Activated CD8-positive, alpha-beta memory T cell treated with anti-CD3 and anti-CD28 coated beads for 1 hour (primary cell): ENCODE measurements at places on chromosomes 13 and 19.

- DNase-seq = no peak
Observed at GRCh38 chr13:35793823-35794222, 317.3 kb upstream of the MAB21L1 start.

GRCh38 chr19:3110126-3110825 lies 16.1 kb downstream of the GNA11 start:
- no peak for DNase-seq

DNA sequence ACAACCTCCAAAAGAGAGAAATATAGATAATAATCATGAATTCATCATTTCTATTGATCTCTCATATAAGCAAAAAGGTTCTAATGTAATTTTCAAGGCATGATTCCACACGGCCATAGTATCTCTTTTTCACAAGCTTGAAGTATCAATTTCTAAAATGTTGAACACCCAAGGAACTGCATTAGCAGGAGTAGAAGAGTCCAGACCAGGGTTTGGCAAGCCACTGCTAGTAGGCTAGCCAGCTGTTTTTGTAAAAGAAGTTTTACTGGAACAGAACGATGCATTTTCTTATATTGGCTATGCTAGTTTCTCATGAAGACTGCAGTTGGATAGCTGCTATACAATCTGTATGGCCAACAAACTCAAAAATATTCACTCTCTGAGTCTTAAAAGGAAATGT lies 481.5 kb upstream of the MIR17HG start:
- DNase-seq = no peak

DNA sequence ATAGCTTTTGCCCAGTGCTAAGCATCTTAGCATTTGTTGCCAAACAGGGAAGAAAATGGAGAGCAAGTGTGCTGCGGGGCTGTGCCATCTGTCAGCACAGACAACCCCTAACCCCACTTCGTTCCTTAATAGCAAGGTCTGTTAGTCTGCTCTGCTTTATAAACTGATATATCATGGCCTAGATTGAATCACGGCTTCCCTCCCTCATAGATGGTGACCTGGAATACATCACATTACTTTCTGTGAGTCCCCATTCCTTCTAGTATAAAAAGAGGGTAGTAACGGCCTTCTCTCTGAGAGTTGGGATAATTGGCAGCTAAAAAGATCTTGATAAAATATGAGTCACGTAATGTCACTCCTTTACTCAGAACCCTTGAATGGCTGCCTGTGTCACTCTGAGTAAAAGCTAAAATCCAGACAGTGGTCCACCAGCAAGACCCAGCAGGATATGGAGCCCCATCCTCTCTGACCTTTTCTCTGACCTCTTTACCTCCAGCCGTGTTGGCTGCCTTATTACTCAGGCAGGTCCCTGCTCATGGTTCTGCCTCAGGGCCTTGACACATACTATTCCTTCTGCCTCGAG lies 151.7 kb downstream of the DLEU7 start:
- DNase-seq = no peak

DNA sequence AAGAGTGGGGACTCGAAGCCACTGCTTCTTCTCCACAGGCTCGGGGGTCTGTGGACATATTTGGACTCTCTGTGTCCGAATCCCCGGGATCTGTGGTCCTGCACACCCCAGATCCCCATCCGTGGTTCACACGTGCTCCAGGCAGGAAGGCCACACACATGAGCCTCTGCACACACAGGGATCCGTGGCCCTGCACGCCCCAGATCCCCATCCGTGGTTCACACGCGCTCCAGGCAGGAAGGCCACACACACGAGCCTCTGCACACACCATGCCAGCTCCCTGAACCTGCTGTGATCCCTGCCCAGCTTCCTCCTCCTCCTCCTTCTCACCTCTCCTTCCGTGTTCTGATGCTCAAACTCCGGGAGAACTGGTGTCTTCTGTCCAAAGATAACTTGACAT lies 3.1 kb downstream of the TEX29 start:
- no peak for DNase-seq

DNA sequence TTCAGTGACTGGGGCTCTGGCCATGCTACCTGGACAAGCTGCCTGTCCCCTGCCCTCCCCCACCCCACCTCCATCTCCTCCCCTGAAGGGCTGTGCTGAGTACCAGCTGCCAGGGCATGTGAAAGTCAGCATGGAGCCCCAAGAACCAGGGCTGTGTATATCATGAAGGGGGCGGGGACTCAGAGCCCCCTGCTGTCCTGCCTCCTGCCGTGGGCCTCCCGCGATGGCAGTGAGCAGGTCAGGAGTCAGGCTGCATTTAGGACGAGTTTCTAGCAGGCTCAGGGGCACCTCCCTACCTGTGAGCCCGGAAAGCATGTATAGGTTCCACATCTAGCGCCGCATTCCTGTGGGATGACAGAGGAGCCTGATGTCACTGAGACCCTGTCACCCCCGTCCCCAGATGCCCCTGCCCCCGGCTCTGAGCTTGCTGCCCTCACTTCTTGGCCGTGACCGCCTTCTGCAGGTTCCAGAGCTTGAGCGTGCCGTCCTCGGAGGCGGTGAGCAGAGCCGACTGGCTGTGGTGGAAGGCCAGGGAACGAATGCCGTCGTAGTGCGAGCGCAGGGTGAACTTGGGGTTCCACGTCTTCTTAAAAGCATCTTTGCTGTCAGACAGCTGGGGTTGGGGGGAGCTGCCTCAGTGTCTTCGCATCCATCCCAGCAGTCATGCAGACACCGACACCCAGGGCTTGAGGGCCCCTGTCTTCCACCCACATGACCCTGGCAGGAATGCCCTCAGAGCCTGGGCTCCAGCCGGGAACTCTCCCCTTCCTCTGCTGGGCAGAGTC lies 8.3 kb upstream of the PRKD2 start:
- no peak for DNase-seq

- no peak for DNase-seq
Observed at GRCh38 chr13:26952551-26953143, 192.1 kb upstream of the GPR12 start.

DNA sequence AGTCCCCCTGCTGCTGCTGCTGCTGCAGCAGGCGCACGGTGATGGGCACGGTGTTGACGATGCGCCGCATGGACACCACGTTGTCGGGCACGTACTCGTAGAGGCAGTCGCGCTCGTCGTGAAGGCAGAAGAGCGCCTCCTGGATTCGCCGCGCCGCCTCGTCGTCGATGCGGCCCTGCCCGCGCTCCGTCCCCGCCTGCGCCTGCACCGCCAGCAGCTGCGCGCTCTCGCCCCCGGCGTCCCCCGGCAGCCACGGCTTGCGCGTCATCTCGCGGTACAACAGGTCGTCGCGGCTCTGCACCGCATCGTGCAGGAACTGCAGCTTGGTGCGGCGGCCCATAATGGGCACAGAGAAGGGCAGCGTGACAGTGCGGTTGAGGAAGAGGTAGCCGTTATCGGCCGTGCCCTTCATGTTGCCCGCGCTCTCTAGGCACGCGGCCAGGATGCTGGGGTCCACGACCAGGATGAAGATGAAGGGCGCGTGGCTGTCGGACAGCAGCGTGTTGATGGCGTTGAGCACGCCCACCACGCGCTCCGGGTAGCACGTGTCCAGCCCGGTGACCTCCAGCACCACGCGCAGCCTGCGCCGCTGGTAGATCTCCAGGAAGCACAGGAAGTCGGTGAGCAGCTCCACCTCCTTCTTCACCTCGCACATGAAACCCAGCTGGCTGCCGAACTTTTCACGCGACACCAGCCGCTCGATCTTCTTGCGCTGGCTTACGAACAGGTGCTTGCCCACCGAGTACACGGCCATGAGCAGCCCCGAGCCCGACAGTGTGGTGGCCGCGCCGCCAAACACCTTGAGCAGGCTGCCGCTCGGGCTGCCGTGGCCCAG lies 8.1 kb downstream of the NKPD1 start:
- peak; percentile 19 for DNase-seq

DNA sequence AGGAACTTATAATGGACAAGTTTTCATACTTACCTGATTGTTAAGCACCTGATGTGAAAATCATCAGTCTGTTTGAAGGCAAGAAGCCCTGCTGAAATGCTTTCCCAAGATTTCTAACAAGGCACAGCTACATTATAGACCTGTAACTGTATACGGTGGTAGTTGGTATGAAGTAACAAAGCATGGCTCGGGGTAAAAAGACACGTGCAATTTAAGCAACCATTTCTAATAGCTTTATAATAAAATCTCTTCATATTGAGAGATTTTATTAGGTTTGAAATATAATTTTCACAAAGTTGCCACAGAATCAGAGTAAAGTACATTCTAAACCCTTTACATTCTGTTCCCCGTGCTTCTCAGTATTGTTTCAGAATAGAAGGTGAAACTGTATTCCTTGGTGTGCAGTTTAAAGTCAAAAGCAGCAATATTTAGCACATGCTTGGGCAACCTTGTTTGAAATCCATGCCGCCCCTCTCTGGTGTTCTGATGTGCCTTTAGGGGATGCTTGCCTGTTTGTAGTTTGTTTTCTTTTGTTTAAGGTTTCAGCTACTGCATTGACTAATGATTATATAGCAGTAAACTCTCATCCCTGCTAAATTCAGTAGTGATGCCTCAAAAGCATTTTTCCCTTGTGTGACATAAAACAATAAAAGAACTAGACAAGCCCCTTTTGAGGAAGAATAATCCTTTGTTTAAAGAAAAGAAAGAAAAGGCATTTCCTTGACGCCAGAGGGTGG lies 125.2 kb upstream of the OBI1 start:
- no peak for DNase-seq

DNA sequence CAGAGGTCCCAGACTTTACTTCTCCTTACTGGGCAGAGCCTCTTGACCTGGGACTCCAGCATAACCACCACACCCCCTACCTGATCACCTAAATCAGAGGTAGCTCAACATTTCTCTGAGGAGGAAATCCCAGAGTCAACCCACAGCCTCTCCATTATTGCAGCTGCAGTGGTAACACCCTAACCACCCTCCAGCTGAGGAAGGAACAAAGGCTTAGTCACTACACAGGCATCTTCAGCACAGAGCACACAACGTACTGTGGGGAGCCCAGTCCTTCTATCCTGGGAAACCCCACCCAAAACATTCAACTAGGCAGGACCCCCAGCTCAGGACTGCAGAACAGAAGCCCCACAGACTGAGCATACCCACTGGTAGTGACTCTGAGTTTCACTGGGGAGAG lies 824.7 kb upstream of the SLITRK5 start:
- no peak for DNase-seq

DNA sequence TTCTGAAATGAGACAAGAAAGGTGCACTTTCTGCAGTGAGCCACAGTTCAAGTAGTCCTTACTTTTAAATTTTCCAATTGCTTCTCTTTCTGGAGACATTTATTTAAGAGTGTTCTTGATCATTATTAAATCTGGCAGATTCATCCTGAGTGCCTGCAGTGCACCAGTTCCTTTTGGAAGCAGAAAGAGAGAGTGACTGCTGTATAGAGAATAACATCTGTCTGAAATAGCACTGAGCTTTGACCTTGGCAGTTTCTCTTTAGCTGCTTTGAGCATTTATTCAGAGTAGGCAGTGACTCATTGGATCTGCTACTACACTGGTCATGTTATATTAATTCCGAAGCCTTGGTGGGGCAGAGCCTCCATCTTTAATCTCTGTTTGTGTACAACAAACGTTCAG lies 1373.7 kb downstream of the PCDH9 start:
- DNase-seq = no peak

GRCh38 chr13:38415233-38415632 lies 65.6 kb downstream of the UFM1 start:
- no peak for DNase-seq

- DNase-seq = no peak
Observed at GRCh38 chr13:100536643-100537180, 51.9 kb downstream of the GGACT start.

GRCh38 chr13:85521657-85522056 lies 277.6 kb downstream of the SLITRK6 start:
- DNase-seq = no peak

DNA sequence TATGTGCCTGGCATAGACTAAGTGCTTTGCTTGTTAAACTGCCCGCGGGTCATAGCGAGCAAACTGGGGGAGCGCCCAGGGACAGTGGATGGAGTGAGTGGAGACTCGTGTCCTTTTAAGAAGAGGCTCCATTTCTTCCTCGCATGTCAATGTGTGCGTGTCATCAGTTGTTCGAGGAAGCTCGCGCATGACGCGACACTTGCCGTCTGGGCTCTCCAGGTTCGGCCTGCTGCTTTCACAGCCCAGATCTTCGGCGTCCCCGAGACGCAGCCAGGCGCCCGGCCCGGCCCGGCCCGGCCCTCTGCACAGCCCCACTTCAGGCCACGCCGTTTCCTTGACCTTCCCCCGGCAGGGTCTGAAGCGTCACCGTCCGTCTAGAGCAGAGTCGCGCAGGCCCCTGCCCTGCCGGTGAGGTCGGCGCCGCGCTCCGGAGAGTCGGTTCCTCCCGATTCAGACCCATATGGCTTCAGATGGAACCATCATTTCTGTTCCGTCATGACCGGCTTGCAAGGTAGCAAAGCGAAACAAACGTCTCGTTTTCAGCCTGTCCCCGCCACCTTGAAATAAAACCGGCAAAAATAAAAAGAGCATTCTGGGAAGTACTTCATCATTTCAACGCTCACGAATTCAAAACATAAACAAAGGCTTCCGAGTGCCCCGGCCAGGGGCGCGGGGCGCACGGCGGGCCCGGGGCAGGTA lies 599 bp upstream of the ARHGEF7 start:
- no peak for DNase-seq

DNA sequence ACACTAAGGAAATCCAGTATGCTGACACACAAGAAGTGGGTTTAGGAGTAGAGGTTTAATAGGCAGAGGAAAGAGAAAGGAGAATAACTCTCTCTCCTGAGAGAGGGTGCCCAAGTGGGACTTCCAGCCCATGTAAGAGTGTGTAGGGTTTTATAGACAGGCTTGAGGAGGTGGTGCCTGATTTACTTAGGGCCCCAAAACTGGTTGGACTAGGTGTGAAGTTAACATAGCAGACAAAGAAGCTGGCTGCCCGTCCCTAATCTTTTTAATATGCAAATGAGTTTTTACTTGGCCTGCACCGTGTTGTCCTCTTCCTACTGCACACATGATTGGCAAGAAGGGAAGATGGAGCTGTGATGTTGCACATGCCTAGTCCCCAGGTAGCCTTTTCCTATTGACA lies 752.5 kb upstream of the SLITRK5 start:
- no peak for DNase-seq

GRCh38 chr19:12773571-12773970 lies 1.8 kb downstream of the HOOK2 start:
- no peak for DNase-seq

GRCh38 chr13:28753208-28753892 lies 34.6 kb upstream of the SLC46A3 start:
- DNase-seq = no peak

GRCh38 chr13:48158290-48158689 lies 63.4 kb upstream of the MED4 start:
- no peak for DNase-seq

DNA sequence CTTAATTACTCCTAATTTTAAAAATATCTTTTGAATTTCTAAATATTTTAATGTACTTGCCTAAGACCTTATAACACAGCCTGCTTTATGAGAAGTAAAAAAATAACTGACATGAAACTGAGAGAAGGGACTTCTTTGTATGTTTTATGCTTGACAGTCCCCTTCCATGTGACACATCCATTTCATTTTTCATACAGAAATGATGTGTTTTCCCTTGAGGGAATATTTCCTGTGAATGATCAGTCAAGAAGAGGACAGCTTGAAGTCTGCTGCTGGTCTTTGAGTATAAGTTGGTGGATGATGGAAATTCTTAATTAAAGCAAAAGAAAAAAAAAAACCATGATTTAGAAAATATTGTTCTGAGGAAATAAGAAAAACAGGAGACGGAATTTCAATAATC lies 230.4 kb upstream of the KLHL1 start:
- no peak for DNase-seq

- no peak for DNase-seq
Observed at GRCh38 chr13:96500953-96501352, 411.0 kb downstream of the HS6ST3 start.

- DNase-seq = peak; percentile 11
Observed at GRCh38 chr13:49240017-49240416, 7.7 kb upstream of the CDADC1 start.

- DNase-seq = no peak
Observed at GRCh38 chr19:10420444-10421239, at the start of gene PDE4A. Gene PDE4A (plus strand): TSS chr19:10420538. CDS start chr19:10420765, 227 bp downstream.
